ENCODE measurements at places on chromosomes 1 and 21.

GRCh38 chr1:199283794-199284193 is 645.0 kb downstream of the PTPRC start:
- no peak for DNase-seq

- no peak for DNase-seq
Observed at GRCh38 chr1:44905276-44905675, 62.2 kb upstream of the PTCH2 start.

DNA sequence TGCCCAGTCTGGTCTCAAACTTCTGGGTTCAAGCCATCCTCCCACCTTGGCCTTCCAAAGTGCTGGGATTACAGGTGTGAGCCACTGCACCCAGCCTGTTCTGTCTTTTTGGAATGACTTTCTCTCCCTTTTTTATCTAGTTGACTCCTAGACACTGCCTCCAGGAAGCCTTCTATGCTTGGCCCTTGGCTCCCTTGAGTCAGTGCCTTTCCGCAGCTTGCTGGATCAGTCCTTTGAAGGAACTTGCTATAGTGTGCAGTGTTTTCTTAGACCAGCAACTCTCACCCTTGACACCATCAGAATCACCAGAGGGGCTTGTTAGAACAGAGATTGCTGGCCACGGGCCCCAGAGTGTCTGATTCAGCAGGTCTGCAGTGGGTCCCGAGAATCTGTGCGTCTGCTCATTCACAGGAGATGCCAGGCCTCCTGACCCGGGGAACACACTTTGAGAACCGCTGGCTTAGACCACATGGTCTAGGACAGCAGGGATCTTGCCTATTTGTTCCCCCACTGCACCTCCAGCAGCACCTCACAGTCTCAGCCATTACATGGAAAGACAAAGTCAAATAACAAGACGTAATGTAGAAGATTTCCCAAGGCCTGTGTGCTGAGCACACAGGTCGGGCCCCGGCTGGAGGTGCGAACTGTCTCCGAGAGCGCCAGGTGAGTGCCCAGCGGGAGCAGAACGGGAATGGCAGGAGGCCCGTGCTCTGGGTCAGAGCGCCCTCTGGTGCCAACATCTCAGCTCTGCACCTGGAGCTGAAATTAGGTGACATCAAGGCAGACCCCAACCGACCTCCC is 27.4 kb upstream of the CTPS1 start:
- peak; percentile 42 for DNase-seq

DNA sequence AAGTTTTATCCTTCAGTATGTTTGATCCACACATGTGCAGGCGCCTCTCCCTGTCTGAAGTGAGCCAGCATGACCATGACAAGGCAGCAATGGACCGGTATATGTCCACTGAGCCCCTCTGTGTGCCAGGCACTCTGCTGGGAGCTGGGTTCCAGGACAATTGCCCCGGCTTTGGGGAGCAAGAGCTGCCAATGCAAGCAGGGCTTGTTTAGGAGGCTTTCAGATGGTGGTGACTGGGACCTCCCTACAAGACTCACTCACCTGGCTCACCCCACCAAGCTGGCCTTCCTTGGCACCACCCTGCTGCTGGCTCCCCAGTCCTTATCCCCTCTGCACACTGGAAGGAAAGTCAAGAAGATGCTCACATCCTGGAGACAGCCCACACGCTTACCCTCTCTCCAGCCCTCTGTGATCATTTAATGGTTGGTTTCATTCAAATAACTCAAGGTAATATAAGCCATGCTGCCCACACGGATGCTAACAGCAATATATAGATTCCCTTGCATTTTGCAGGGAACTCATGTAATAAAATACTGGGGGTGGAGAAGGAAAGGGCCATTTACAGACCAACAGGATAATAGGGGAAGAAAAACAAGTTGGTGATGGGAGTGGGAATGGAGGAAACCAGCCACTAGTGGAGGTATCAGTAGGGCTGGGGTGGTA is 23.6 kb downstream of the KCND3 start:
- DNase-seq, result no peak

DNA sequence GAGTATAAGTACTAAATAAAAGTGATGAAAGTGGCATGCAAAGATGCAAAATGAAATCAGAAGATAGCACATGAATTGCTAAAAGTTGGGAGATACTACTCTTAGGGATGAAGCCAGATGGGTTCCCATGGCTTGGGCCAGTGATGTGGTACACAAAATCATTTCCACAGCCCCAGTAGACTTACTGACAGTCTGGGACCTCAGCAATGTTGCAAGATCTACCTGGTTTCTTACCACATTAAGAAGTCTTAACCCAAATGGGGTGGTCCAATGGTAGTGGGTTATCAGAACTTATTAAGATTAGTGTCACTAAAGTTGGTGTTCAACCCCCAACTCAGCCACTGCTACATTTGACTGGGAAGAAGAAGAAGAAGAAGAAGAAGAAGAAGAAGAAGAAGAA is 227.7 kb upstream of the IRF2BP2 start:
- no peak for DNase-seq

GRCh38 chr1:6683434-6683833 is 18.2 kb downstream of the DNAJC11 start:
- no peak for DNase-seq

All from fibroblast of skin of back (primary cell).